Stimulated activated CD4-positive, alpha-beta T cell treated with anti-CD3 and anti-CD28 coated beads, Interleukin-12 subunit alpha, Interleukin-12 subunit beta, amount 100 ng/mL, for 48 hours (primary cell): ENCODE measurements at places on chromosomes 16 and 17.

- DNase-seq: no peak
Measured at GRCh38 chr16:2498531-2499253, 15.1 kb upstream of the ATP6V0C start.

GRCh38 chr16:57601801-57602478 is 26.5 kb upstream of the ADGRG1 start:
- peak; percentile 69 for DNase-seq

DNA sequence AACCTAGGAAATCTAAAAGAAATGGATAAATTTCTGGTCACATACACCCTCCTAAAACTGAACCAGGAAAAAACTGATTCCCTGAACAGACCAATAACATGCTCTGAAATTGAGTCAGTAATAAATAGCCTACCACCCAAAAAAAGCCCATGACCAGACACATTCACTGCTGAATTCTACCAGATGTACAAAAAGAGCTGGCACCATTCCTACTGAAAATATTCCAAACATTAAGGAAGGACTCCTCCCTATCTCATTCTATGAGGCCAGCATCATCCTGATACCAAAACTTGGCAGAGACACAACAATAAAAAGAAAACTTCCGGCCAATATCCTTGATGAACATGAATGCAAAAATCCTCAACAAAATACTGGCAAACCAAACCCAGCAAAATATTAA is 52.9 kb downstream of the TTC19 start:
- DNase-seq: no peak

GRCh38 chr16:2038382-2039231 is 9.0 kb downstream of the NTHL1 start:
- no peak for DNase-seq

- DNase-seq: no peak
Measured at GRCh38 chr17:7436556-7437368, 1.5 kb downstream of the TMEM102 start.

DNA sequence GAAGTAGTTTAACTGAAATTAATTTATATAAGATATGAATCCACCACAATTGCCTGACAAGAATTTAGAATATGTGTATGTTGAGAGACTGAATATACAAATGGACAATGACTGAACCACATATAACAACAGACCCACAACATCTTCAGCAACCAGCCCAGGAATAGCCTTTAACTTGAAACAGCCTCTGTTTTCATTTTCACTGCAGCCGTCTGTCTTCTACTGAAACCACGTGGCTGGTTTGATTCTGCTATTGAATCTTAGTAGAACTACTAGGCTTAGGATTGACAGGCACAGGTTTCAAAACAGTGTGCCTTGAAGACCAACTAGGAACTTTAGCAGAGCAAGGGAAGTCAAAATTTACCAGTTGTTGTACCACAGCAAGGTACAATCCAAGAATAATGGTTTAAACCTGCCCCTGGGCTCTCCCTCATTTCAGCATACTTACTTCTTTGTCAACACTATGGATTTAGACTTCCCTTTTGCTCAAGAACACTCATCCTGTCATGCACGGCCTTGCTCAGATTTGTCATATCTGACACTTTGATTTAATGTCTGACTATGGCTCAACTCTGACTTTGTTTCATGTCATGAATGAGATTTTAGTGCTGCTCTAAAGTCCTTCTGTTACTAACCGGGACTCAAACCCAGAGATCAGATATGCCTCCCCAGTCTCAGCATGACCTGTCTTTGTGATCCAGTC is 355.0 kb downstream of the KIF2B start:
- no peak for DNase-seq
